ENCODE measurements at places on chromosomes 6 and 20.

- no peak for DNase-seq
Observed at GRCh38 chr20:34627458-34627857, 49.4 kb downstream of the PIGU start.

DNA sequence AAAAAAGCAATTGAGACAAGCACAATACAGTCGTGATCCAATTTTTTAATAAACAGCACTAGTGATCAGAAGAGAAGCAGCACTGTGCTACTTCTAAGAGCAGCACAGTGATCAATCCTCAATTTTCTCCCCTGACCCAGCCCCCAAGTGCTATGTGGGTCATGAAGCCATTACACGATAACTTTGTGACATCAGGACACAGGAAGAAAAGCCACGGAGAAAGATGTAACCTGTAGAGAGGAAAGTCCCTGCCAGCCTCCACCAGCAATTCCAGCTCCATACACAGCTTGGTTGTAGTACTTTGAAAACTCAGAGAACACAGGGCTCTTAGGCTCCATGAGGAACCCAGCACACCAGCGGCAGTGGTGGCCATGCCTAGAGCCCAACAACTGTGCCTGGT, 45.3 kb upstream of the MYB start:
- DNase-seq = no peak

GRCh38 chr20:44754554-44754953, 8.9 kb downstream of the KCNK15 start:
- no peak for DNase-seq

- DNase-seq = no peak
Observed at GRCh38 chr20:3916364-3916763, 27.2 kb downstream of the PANK2 start.

DNA sequence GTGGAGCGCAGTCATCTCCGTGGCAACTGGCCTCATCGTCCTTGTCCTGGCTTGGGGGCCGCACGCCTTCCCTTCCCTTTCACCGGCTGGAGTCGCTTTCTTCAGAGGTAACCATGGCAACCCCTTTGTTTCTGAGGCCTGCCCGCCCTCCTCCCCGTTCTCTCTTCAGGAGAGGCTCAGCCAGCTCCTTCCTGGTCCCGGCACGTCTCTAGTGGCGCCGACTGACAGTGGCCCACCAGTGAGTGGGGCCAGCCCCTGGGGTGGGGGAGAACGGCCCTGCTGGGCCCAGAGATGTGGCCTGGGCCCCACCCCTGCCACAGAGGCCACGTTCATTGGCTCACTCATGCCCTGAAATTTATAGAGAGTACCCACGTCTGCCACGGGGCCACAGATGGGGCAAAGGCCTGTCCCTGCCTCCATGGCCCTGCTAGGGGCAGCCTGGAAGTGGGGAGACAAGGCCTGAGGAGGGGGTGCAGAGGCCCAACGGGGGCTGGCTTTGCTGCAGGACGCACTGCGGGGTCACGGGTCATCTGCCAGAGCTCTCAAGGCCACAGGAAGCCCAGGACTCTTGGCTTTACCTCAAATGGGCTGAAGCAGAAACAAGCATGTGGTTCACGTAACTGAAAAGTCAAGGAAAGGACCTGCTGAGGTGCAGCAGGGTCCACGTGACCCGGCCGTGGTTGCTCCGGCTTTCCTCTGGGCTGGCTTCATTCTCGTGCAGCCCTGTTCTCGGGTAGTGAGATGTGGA, 1.4 kb upstream of the OSBPL2 start:
- DNase-seq = peak; percentile 36

GRCh38 chr6:167467793-167468431, 143.0 kb downstream of the TTLL2 start:
- no peak for DNase-seq

DNA sequence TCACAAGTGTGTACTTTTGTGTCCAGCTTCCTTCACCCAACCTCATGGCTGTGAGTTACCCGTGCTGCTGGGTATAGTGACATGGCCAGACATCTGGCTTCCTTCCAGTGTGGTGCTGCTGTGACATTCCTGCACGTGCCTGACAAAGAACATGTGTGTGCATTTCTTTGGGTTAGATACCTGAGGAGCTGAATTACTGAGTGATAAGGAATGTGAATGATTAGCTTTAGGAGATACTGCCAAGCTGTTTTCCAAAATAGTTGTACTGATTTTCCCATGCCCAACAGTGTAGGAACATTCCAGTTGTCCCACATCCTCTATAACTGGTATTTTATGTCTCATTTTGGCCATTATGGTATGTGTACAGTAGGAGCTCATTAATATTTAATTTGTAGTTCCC, 132.5 kb downstream of the PREX1 start:
- DNase-seq = no peak

GRCh38 chr20:10654630-10655029, 19.2 kb downstream of the JAG1 start:
- peak; percentile 61 for DNase-seq

DNA sequence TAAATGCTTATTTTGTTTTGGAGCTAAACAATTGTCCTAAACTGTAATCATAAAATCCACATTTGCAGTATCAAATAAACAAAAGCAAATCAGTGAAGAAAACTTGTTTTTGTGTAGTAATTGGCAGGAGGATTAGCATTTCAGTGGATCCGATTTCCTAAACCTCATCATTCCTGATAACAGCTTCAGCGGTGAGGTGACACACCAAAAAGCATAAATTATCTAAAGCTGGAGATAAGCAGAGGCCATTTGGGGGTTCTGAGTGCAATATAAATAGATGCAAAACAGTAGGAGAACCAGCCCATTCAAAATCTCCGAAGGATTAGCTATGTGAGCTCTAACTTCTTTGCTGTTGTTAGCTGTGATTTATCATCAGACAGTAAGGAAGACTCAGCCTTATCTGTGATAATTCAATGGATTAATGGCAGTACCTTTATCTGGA, 235.8 kb downstream of the EPHA7 start:
- DNase-seq = no peak

DNA sequence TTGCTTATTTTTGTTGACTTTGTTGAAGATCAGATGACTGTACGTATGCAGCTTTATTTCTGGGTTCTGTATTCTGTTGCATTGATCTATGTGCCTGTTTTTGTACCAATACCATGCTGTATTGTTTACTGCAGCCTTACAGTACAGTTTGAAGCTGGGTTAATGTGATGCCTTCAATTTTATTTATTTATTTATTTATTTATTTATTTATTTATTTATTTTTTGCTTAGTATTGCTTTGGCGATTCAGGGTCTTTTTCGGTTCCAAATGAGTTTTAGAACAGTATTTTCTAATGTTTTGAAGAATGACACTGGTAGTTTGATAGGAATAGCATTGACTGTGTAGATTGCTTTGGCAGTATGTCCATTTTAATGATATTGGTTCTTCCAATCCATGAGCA, 210.3 kb downstream of the EPM2A start:
- DNase-seq = no peak

DNA sequence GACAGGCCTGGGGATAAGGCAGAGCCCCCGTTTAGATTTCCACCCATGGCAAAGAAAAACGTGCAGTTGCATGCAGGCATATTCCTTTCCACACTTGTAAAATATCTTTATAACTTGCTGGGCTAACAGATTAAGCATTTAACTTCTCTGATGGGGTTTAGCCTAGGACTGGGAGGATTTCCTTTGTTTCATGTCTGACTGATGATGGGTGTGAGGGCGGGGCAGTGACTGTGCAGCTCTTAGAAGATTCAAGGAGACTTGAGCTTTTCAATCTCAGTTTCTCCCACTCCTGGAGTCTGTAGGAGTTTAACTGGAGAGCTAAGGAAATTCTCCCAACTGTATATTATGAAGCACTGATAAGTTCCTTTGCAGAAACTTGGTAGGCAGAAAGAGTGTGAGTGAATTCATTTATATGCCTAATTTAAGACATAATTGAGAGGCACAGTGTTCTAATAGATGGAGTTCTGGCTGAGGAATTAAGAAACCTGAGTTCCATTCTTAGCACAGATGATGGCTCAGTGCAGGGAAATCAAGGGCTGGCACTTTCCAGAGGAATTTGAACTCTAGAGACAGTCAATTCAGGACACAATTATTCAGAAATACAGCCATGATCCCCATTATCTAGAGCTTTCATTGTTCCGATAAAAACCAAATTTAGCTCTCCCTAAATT, 214.6 kb upstream of the CNR1 start:
- no peak for DNase-seq

GRCh38 chr6:153437193-153437592, 306.1 kb upstream of the RGS17 start:
- DNase-seq = no peak

- no peak for DNase-seq
Observed at GRCh38 chr6:25706314-25707014, 48.1 kb upstream of the SLC17A4 start.

GRCh38 chr6:13742961-13743735, 31.5 kb upstream of the RANBP9 start:
- DNase-seq = no peak

DNA sequence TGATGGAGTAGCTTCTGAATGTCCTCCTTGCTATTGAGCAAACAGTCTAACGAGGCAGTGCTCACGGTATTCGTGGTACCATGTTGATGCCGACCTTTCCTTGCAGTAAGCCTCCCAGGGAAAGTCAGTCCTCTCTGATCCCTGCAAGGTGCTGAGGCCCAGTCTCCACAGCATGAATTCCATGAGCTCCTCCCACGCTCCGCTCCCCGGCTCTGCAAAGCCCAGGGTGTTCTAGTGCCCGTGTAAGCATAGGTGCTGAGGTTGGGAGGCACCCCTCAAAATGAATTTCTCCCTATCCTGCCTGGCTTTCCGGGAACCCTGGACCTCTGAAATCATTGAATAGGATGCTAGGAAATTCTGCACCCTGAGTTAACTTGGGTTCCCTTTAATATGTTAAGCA, 251.0 kb downstream of the TAF4 start:
- no peak for DNase-seq

- peak; percentile 61 for DNase-seq
Observed at GRCh38 chr20:37282556-37282955, 6.9 kb upstream of the MANBAL start.

GRCh38 chr20:40821429-40821828, 132.4 kb upstream of the MAFB start:
- no peak for DNase-seq

GRCh38 chr6:41073203-41073967, 611 bp downstream of the NFYA start:
- peak; percentile 94 for DNase-seq

- no peak for DNase-seq
Observed at GRCh38 chr6:166530211-166531095, 56.0 kb downstream of the RAMACL start.

DNA sequence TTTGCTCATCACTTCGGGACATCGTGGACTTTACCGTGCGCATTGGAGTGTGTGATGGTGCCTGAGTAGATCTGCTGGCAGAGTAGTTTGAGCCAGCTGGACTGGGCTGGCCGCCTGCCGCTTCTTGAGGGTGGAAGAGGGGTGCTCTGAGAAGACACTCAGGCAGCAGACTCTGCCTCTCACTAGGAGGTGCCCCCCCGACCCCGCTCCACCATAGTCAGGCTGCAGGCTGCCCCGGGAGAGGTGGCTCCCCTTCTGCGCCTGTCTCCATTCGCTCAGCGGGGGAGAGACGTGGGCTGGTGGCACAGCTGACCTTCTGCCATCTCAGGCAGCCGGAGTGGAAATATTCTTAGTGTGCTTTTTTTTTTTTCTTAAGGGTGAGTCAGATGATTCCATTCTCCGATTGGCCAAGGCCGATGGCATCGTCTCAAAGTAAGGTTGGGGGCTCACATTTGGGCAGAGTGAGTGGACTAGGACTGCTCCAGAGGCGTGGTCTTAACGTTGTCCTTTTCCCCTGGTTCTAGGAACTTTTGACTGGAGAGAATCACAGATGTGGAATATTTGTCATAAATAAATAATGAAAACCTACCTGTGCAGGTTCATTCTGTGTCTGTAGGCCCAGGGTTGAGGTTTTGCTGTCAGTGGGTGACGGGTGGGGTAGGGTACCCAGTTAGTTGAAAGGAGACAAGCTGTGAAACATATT, 1.2 kb downstream of the RPS21 start:
- no peak for DNase-seq

- DNase-seq = no peak
Observed at GRCh38 chr6:63188828-63189227, 22.4 kb upstream of the FKBP1C start.

DNA sequence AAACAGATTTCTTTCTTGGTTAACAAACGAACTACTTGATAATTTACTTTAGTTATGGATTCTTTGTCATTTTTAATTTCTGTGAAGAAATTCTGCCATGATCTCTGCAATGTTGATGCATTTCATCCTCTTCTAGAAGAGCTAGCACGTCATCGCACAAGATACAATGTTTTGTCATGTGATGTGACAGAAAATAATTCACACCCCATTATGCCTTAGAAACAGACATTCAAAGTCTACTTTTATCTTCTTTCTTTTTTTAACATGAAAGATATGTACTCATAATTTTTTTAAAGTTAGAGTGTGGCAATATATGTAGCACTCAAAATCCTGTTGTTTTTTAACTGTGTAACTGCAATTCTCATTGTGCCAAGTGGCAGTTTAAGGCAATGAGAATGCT, 39.6 kb upstream of the NELFCD start:
- DNase-seq = no peak

- DNase-seq = no peak
Observed at GRCh38 chr6:170464080-170464479, 89.0 kb downstream of the PSMB1 start.

DNA sequence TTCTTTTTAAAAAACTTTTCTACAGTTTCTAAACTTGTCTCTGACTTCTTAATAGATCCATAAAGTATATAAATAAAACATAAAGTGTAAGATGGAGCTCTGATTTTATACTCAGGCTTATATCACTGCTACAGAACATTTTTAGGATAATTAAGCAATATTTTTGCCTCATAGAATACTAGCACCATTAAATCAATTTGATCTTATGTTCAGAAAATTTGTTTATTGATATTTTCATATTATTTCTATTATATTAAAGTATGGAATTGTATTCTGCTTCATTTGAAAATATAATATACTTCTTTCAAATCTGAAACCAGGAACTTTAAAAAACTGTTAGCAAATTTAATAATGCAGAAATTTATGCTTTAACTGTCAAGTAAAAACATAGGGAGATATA, 106.5 kb downstream of the MAN1A1 start:
- no peak for DNase-seq

DNA sequence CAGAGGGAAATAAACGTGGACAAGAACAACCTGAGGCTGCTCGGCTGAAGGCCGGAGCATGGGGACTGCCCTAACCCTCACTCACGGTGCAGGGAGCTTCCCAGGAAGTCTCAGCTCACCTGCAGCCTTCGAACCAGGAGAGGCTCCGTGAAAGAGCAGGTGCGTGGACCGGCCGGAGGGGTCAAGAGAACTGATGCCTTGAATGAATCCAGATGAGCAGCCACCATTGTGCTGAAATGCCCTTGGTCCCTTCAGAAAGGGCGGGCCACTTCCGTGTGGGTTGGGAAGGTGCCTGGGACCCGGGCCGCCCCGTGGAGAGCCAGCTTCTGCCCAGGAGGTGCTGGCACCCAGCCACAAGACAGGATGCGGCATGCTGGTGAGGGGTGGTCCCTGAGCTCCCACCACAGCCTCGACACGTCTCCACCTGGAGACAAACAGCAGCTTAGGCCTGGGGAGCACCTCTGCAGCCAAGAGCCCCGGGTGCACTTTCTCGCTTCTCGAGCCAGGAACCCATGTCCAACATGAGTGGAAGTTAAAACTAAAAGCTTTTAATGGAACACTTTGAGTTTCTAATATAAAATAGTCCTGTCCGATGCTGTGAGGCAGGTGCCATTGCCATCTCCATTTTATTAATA, 83.5 kb downstream of the TTLL2 start:
- DNase-seq = no peak

GRCh38 chr20:43583133-43583864, 7.4 kb upstream of the IFT52 start:
- no peak for DNase-seq
